ENCODE measurements at places on chromosomes 3 and 15.

- peak; percentile 59 for DNase-seq
These were observed 77.0 kb downstream of the LRIG1 start for GRCh38 chr3:66423791-66424190.

- DNase-seq = no peak
These were observed 51.6 kb upstream of the CMTM8 start for GRCh38 chr3:32186876-32187275.

DNA sequence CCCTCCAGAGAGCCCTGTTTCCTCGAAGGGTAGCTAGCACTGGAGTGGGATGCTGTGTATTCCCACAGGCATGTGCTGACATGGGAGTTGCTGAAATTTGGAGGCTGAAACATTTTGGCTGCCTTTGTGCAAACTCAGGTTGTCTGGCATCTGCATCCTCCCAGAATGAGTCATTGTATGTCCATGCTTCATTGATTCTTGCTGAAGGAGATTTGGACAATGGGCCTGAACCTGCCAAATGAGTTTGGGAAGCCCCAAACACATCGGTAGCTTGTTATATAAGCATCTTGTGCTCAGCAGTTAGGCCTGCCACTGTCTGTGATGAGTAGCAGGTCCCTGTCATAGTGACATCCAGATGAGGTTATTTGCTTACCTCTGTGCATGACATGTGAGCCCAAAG is 160.0 kb downstream of the IL5RA start:
- DNase-seq = no peak

- no peak for DNase-seq
These were observed 24.7 kb downstream of the PTH1R start for GRCh38 chr3:46902188-46902631.

DNA sequence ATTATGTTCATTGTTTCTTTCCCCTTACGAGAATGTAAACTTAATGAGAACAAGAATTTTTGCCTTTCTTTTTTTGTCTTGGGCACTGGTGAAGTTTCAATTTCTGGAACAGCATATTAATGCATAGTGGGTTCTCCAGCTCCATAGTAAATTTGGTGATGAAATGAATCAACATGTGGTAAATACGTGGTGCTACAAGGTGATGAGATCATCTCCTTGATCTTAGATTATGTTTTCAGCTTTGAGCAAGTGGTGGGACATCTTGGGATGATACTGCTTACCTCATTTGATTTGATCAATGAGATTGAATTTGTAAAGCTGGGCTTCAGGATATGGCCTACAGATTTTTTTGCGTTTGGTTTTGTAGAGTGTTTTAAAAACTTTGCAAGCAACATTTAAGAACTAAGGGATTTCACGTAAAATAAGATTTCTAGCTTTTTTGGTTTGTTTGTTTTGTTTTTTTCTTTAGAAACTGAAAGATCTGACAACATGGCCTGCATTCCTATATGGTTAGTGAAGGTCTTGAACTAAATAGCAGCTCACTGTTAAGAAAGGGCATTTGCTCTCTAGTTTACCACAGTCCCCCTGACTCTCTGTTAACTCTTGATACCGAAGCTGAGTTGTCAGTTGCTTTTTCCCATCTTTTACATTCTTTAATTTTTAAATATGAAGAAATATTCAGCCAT is 45.6 kb downstream of the FNDC3B start:
- DNase-seq = no peak

DNA sequence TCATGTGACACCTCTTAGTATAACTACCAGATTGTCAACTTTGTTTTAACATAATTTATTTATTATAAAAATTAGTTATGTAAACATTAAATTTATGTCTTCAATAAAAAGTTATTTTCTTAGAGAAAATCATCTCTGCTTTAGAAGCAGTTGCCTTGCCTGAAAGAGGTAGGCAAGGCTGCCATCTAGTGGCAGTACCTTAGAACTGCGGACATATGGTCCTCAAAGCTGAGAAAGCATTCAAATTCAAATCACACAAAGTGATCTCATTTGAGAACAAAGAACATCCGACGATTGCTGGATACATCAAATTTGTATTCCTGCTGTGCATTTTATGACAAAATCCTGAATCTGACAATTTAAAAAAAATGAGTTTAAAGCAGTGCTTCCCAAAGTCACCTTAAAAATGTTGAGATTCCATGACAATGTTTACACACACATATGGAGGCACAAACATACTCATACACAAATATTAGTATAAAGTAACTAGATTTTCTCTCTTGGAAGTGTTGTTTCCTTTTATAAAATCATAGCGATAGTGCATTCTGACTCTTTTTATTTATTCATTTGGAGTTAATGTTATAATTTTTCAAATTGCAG is 617.4 kb downstream of the CADM2 start:
- DNase-seq = no peak

- no peak for DNase-seq
These were observed 63.9 kb downstream of the MEX3B start for GRCh38 chr15:81981908-81982307.

DNA sequence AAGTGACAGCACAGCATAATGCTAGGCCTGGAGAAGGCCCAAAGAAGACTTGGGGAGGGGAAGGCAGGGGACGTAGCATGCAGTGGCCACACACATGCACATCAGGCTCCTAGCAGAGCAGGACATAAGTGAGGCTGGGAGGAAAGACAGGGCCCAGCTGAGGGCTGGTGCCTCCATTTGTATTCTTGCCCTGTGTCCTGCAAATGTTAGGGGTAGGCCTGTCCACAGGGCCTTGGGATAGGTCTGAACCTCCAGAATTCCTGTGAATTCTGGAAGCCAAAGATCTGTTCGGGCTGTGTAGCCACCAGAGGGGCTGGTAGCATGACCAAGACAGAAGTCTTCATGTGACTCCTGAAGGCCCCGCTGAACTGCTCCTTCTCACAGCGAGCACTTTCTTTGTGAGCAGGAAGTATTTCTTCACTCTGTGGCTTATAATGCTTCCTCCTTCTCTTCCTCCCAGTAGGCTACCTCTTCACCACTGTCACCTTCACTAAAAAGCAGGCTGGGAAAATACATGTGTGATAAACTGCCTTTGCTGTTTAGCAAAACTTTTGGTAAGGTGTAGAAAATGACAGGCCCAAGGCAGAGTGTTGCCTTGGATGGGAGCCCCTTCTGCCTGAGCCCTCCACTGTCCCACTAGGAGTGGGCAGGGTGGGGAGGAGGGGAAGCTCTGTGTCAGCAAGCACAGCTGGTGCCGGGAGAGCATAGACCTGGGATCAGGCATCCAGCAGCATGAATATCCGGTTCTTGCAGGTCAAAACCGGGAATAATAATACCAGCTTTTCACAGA is 8.4 kb downstream of the CERS3 start:
- no peak for DNase-seq

DNA sequence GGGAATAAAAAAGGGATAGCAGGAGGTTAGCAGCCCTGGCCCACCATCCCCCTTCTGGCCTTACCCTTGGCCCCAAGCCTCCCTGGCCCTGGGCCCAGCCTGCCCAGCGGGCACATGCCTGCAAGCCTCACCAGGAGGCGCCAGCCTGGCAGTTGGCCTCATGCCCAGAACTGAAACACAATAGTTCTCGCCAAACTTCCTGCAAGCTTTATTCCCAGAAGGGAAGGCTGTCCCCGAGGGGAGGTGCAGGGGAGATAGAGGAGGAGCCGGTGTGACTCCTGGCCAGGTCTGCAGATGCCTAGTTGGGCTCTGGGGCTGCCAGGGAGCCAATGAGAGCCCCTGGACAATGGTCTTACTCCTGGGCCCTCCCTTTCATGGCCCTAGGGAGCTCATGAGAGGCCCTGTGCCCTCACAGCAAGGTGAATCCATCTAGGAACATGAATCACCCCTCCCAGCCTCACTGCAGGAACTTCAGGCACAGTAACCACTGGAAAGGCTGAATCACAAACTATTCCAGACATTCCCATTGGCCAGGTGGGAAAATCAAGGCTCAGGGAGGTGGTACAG is 4.0 kb downstream of the CCDC33 start:
- peak; percentile 87 for DNase-seq

DNA sequence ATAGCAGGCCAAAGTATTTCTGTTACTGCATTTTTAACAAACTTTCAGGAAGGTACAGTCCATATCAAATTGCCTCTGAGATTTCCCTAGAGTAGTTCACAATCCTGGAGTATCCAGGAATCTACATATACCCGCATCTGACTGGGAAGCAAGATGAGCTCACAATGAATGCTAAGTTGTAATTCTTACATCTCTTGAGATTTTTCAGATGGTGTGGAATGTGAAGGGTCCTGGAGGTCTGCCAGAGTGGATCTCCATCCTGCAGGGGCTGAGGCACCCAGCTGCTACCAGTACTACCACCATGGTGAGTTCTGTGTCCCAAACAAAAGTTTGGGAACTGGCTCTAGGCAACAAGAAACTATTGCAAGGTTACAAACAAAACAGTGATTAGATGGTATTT is 156.7 kb upstream of the CCDC54 start:
- no peak for DNase-seq

All from coronary artery (tissue), 2 donors.